AG08396 (cell line): ENCODE measurements at places on chromosomes 7 and 10.

GRCh38 chr10:25758041-25758457, 176.0 kb upstream of the MYO3A start:
- no peak for DNase-seq

DNA sequence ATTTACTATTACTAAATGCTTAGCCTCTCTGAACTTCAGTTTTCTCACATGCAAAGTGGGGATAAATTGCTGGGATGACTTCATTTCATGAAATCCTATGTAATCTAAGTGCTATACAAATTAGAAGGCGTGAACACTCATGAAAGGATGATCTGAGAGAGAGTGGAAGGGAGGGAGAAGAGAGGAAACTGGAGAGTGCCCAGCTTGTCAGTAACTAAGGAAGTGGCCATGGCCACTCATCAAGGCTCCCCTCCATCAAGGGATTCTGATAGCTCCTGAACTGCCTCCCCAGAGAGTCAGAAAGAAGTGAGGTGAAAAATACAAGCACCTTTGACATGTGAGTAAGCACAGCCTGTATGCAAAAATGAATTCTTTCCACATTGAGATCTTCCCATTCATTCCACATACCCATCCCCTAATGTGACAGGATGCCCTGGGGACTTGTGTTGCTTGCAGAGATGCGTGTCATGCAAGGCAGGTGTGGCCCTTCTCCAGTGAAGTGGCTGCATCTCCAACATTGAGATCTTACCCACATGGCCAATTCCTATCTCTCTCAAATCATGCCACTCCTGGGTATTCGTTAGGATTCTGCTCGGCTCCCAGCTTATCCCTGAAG, 76.5 kb upstream of the ITPRID1 start:
- no peak for DNase-seq

GRCh38 chr7:72015136-72015535, 397.0 kb downstream of the CALN1 start:
- DNase-seq, result no peak

- DNase-seq, result peak; percentile 40
These were observed 743 bp downstream of the RBM17 start for GRCh38 chr10:6089334-6090219.

- DNase-seq, result no peak
These were observed 26.0 kb upstream of the PLEKHA1 start for GRCh38 chr10:122348512-122348911.

GRCh38 chr7:156659961-156660360, 19.4 kb downstream of the RNF32 start:
- DNase-seq, result no peak
